Activated T-cell treated with anti-CD3 and anti-CD28 coated beads, Interleukin-2, amount 50 U/mL, for 1 hour (primary cell): ENCODE measurements at places on chromosomes 7 and 10.

GRCh38 chr7:107528461-107528860 is 35.3 kb downstream of the COG5 start:
- DNase-seq, result no peak

- DNase-seq, result no peak
Measured at GRCh38 chr7:84025332-84025927, 169.2 kb downstream of the SEMA3A start.

DNA sequence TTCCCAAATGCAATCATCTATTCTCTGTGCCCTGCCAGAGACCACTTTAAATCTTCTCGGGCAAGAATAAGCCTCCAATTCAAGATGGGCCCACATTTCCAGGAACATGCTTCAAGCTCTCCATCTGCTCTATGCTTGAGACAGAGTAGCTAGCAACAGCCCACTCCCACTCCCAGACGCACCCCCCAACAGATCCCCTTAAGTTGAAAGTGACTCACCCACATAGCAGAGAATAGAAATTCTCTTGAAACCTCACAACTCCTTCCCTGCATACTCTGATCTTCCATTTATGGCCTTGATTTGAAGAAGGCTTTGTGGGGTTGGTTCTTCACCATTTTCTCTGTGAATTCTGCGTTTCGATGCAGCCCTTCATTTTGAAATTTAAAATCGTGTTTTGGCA is 604.0 kb downstream of the INHBA start:
- no peak for DNase-seq

DNA sequence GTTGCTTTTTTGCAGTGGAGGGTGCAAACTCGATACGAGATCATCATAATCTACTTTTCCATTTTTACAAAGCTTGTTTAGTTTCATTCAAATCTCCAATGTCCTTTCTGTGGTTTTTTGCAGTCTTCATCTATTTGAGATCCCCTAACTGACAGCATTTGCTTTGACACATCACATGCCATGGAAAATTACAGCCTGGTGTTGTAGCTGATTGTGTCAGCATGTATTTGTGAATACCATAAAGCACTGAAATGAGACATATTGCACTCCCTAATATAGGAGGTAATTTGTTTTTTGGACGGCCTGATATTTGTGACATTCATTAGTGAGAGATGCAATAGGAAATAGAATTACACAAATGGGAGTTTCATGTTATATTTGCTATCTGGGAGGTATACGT is 620.8 kb downstream of the KCNMA1 start:
- no peak for DNase-seq

DNA sequence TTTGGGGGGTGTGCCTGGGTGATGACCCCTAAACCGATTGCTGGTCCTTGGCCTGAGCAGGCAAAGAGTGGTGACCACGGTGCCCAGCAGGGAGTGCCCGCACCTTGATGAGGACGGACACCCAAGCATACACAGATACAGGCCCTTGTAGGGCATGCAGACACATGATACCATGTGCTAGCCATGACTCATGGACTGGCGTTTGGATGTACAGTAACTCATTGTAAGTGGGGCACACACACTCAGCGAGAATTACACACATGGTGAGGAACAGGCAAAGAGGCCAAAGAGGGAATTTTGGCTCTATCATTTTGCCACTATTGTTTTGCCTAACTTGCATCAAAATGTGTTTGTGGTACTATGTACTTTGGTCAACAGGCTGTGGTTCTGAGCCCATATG is 24.1 kb downstream of the KAZALD1 start:
- DNase-seq, result no peak

DNA sequence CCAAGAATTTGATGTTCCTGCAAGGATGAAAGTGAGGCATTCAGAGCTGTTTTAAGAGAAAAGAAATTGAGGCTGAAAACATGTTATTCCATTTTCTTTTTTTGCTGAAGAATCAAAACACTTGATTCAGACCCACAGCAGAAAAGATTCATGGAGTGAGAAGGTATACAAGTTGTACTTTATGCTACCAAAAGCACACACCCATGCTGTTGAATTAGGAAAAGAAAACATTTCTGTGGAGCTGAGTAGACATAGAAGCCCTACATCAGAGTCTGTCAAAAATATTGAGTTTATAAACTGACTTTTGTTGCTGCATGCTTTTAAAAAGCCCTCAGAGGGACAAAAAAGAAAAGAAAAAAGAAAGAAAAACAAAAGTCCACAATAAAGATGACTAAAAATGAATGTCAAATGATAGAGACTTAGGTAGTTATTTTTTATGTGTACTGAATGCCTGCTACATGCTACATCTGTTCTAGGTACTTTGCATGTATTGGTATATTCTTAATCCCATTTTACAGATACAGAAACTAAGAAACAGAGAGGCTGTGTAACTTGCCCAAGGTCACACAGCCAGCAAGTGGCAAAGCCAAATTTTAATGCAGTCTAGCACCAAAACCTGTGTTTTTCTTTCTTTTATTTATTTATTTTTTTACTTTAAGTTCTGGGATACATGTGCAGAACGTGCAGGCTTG is 71.7 kb upstream of the PALS2 start:
- no peak for DNase-seq

GRCh38 chr7:117564080-117564479 is 84.3 kb downstream of the CFTR start:
- DNase-seq, result no peak

- no peak for DNase-seq
Measured at GRCh38 chr10:34319197-34319846, 495.8 kb downstream of the PARD3 start.

DNA sequence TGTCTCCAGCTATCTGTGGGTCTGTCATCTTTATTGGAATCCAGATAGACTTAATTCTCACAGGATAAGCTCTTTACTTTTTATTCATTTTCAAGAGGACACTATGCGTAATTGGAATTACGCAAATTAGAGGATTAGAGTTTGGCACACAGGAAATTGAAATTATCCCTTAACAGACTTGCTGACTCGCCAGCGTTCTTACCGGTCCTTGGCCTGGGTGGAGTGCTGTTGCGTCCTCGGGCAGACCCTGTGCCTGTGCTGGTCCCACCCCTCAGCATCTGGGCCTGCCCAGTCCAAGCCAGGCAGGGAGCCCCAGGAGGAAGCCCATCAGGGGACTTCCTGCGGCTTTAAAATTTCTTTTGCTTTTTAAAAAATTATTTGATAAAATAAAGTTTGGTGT is 101.8 kb downstream of the MKI67 start:
- DNase-seq, result no peak
